ENCODE measurements at places on chromosomes 4 and X.

GRCh38 chr4:56666279-56666678, 14.8 kb downstream of the HOPX start:
- peaks cover 5% of the 10 kb centered on the region for H3K4me1 ChIP-seq
- H3K27ac ChIP-seq: no peak overlapping the region
- no peak for DNase-seq
- peaks cover 8% of the 10 kb centered on the region for H3K27me3 ChIP-seq

- no peak overlapping the region for H3K27ac ChIP-seq
- DNase-seq: no peak
- peaks cover 18% of the 10 kb centered on the region for H3K27me3 ChIP-seq
- no peaks in the 10 kb centered on the region for H3K36me3 ChIP-seq
These were observed 179.5 kb downstream of the HS6ST2 start for GRCh38 chrX:132778917-132779316.

- H3K27ac ChIP-seq: no peak overlapping the region
- no peak overlapping the region for H3K4me3 ChIP-seq
- no peaks in the 10 kb centered on the region for H3K27me3 ChIP-seq
- no peaks in the 10 kb centered on the region for H3K36me3 ChIP-seq
These were observed 246.0 kb upstream of the ARSJ start for GRCh38 chr4:114225436-114225835.

- no peak overlapping the region for H3K4me3 ChIP-seq
- no peak overlapping the region for H3K27ac ChIP-seq
- H3K36me3 ChIP-seq: no peaks in the 10 kb centered on the region
- H3K27me3 ChIP-seq: no peaks in the 10 kb centered on the region
- no peak for DNase-seq
These were observed 1315.1 kb upstream of the PCDH7 start for GRCh38 chr4:29405116-29405515.

GRCh38 chrX:68415316-68415715, 18.0 kb downstream of the OPHN1 start:
- H3K4me3 ChIP-seq: no peak overlapping the region
- H3K4me1 ChIP-seq: no peaks in the 10 kb centered on the region
- H3K27me3 ChIP-seq: no peaks in the 10 kb centered on the region
- H3K27ac ChIP-seq: no peak overlapping the region

- no peaks in the 10 kb centered on the region for H3K4me1 ChIP-seq
- no peaks in the 10 kb centered on the region for H3K27me3 ChIP-seq
- no peak overlapping the region for H3K4me3 ChIP-seq
- no peak overlapping the region for H3K27ac ChIP-seq
These were observed 424.6 kb downstream of the PABPC4L start for GRCh38 chr4:133776961-133777360.

DNA sequence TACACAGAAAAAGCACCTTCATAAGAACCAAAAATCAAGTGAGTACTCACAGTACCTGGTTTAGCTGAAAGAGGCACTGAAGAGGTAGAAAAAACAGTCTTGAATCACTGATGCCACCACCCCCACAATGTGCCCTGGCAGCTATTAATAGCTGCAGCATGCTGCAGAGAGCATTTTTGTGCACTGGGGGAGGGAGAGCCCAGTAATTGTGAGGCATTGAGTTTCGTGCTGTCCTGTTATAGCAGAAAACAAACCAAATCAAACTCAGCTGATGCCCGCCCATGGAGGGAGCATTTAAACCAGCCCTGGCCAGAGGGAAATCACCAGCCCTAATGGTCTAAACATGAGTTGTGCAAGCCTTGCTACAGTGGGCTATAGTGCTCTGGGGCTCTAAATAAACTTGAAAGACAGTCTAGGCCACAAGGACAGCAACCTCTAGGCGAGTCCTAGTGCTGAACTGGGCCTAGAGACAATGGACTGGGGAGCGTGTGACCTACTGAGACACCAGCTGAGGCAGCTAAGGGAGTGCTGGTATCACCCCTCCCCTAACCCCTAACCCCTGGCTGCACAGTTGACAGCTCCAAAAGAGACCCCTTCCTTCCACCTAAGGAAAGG, 106.3 kb upstream of the TMLHE start:
- H3K27ac ChIP-seq: no peak overlapping the region
- no peaks in the 10 kb centered on the region for H3K27me3 ChIP-seq
- H3K36me3 ChIP-seq: no peaks in the 10 kb centered on the region
- H3K4me3 ChIP-seq: no peak overlapping the region
- no peak for DNase-seq

DNA sequence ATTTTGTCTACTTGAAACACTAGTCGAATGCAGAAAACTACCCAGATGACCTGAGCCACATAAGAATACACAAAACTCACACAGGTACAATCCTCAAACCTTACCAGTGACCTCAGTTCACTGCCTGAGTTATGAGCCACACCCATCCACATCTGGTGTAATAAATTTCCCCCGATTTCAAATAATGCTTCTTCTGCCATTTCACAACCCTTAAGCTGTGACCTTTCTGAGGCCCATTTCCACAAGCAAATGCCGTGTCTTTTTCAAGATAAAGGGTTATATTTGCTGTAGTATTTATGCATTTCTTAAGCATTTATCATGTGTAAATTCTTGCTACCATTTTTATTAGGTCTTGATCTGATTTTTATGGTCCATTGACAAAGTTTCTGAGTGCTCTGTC, 1.8 kb upstream of the ARHGEF38 start:
- peaks cover 13% of the 10 kb centered on the region for H3K27me3 ChIP-seq
- H3K4me3 ChIP-seq: no peak overlapping the region
- H3K4me1 ChIP-seq: no peaks in the 10 kb centered on the region
- no peak for DNase-seq
- H3K36me3 ChIP-seq: no peaks in the 10 kb centered on the region
- H3K27ac ChIP-seq: no peak overlapping the region

- H3K27me3 ChIP-seq: peaks cover 13% of the 10 kb centered on the region
- H3K27ac ChIP-seq: no peak overlapping the region
- H3K4me1 ChIP-seq: no peaks in the 10 kb centered on the region
- no peak for DNase-seq
These were observed 37.9 kb downstream of the SGMS2 start for GRCh38 chr4:107862658-107863057.

GRCh38 chrX:10702031-10702430, 81.6 kb upstream of the MID1 start:
- H3K4me3 ChIP-seq: no peak overlapping the region
- H3K4me1 ChIP-seq: no peaks in the 10 kb centered on the region
- H3K36me3 ChIP-seq: no peaks in the 10 kb centered on the region
- DNase-seq: no peak
- H3K27me3 ChIP-seq: peaks cover 4% of the 10 kb centered on the region

DNA sequence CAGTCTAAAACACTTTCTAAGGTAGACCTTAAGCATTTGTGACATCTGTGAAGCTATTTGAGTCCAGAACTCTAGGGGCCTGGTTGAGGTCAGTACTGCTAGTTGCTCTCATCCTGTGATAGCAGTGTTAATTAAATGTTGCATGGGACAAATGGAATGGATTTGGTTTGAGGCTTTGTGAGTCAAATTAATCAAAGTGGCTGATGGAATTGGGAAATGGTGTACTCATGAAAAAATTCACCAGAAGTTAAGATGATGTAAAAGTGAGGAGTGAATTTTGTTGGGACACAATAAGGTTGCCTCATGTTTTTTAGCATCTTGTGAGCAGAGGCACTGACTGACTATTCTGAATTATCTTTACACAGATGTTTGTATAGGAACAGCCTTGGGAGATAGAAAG, 99.2 kb upstream of the ARSJ start:
- DNase-seq: no peak
- no peaks in the 10 kb centered on the region for H3K36me3 ChIP-seq
- no peaks in the 10 kb centered on the region for H3K4me1 ChIP-seq
- no peak overlapping the region for H3K4me3 ChIP-seq
- H3K27ac ChIP-seq: no peak overlapping the region

GRCh38 chrX:16978193-16978984, 31.9 kb downstream of the REPS2 start:
- H3K27ac ChIP-seq: no peak overlapping the region
- H3K36me3 ChIP-seq: no peaks in the 10 kb centered on the region
- H3K4me3 ChIP-seq: no peak overlapping the region
- DNase-seq: no peak
- peaks cover 3% of the 10 kb centered on the region for H3K4me1 ChIP-seq

GRCh38 chr4:161577579-161578301, 586.1 kb downstream of the FSTL5 start:
- H3K4me1 ChIP-seq: no peaks in the 10 kb centered on the region
- no peak for DNase-seq
- no peaks in the 10 kb centered on the region for H3K27me3 ChIP-seq
- H3K27ac ChIP-seq: no peak overlapping the region
- no peaks in the 10 kb centered on the region for H3K36me3 ChIP-seq

GRCh38 chr4:94365304-94365703, 22.7 kb upstream of the HPGDS start:
- no peak for DNase-seq
- H3K4me1 ChIP-seq: no peaks in the 10 kb centered on the region
- H3K4me3 ChIP-seq: no peak overlapping the region
- no peaks in the 10 kb centered on the region for H3K36me3 ChIP-seq
- H3K27ac ChIP-seq: no peak overlapping the region
- H3K27me3 ChIP-seq: peaks cover 5% of the 10 kb centered on the region

GRCh38 chrX:110046971-110047370, 44.1 kb downstream of the TMEM164 start:
- H3K4me1 ChIP-seq: peaks cover 24% of the 10 kb centered on the region
- DNase-seq: no peak
- no peaks in the 10 kb centered on the region for H3K36me3 ChIP-seq
- H3K4me3 ChIP-seq: no peak overlapping the region
- H3K27ac ChIP-seq: no peak overlapping the region
- H3K27me3 ChIP-seq: no peaks in the 10 kb centered on the region

DNA sequence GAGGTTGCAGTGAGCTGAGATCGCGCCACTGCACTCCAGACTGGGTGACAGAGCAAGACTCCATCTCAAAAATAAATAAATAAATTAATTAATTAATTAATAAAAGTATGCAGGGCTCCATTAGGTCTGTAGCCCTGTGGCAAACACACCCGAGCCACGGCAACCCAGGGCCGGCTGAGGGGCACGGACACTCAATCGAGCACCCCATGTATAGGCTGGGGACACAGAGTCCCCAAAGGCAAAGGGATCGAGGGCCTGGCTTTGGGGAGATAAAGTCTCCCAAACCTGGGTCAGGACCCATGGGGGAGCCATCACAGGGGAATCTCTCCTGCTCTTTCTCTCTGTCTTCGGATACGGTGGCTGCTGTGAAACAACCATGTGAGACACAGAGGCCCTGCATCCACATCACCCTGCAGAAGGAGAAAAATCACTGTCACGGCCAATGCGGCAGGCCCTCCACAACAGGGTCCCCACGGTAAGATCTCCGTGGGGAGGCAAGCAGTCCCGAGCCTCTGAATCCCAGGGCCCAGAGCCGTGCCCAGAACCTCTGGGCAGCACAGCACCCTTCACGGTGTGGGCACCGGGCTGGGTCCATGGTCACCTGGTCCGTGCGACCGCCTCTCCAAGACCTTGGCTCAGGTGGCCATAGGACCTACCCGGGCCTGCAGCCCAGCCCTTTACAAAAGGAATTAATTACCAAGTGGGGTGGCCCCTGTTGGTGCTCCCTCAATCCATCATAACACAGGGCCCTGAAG, 81.8 kb downstream of the WFS1 start:
- H3K27ac ChIP-seq: no peak overlapping the region
- no peaks in the 10 kb centered on the region for H3K36me3 ChIP-seq
- H3K4me1 ChIP-seq: peaks cover 6% of the 10 kb centered on the region
- DNase-seq: no peak

DNA sequence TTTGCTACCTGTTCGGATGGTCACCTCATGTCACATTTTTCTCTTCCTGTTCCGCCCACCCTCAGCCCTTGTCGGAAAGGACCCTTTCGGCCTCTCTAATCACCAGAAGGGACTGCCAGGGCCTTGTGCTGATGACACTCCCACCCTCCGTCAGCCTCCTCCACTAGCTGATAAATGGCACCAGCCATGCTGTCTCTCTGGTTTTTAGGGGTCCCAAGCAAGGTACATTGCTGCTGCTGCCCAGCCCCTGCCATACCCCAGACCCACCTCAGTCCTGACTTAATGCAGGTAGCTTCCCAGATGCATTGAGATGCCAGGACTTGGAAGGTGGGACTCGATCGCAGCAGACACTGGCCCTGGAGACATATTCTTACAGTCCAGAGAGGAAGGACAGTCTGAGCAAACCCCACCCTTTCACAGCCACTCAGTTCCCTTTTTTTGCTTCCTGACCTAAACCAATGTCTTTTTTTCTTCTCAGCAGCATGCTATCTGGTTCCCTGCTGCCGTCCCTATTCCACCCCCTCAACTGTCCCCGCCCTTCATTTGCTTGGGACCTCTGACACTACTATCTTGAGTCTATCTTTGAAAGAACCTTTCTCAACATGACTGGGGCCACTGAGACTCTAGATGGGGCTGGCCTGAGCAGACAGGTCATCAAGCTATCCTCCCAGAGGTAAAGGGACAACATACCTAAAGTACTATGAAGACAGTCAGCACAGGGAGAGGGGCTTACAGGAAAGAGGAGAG, at the start of gene BTK:
Gene BTK (minus strand): TSS at position 397 of the 747 bp plus-strand sequence. CDS start 10,907 bp downstream, outside the sequence.
- H3K4me1 ChIP-seq: peaks cover 23% of the 10 kb centered on the region
- DNase-seq: peak; percentile 68

DNA sequence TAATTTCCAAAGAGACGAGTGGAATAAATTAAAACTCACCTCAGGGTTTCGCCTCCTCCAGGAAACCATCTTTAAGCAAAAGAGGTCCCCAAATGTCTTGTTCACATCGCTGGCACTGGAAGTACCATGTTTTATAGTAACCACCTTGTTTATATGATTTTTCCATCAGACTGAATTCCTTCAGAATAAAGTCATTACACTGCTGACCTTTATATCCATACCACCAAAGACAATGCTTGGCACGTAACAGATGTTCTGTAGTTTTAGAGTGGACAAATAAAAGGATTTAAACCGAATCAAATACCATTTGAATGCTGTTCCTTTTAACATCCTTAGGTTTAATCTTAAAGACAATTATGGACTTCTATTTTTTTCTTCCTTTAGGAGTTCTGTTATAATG, 4.7 kb downstream of the NUDT6 start:
- peaks cover 7% of the 10 kb centered on the region for H3K4me1 ChIP-seq
- no peak for DNase-seq
- no peak overlapping the region for H3K27ac ChIP-seq
- no peaks in the 10 kb centered on the region for H3K36me3 ChIP-seq

DNA sequence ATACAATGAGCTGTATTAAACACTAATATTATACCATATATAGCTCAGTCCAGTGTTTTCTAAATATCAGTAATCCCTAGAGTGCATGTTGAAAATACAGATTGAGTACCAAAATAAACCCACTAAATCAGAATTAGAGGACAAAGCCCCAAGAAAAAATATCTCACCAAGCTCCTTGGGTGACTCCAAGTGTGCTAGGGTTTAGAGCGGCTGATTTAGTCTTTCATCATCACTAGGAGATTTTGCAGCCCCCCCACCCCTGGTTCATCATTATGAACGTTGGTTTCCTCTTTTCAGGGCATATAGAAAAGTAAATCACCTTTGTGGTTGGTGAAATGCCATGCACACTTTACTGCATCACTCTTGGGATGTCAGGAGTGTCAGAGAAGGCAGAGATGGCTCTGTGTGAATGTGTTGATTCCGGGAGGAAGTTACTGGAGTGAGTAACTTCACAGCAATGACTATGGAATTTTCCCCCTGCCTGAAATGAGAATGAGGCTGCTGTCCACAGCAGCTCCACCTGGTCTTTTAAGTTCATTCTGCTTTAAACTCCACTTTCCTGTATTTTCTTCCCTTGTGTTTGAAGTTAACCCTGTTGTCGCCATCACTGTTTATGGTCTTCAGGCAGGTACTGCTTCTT, 25.2 kb upstream of the ANAPC4 start:
- H3K4me1 ChIP-seq: peaks cover 2% of the 10 kb centered on the region
- no peaks in the 10 kb centered on the region for H3K36me3 ChIP-seq
- no peak overlapping the region for H3K4me3 ChIP-seq
- DNase-seq: no peak

All from naive B cell (primary cell).